Activated T-cell treated with anti-CD3 and anti-CD28 coated beads, Interleukin-2, amount 50 U/mL, for 1 hour (primary cell): ENCODE measurements at places on chromosomes 3 and 15.
A peak's percentile ranks its signal among the peaks of the same experiment; 100 is the strongest.

- no peak for DNase-seq
Observed at GRCh38 chr15:100275641-100276040, 66.1 kb downstream of the ADAMTS17 start.

- DNase-seq: no peak
Observed at GRCh38 chr3:143307613-143308183, 188.1 kb downstream of the CHST2 start.

GRCh38 chr15:85045615-85046014 is 64.0 kb downstream of the PDE8A start:
- DNase-seq: no peak

DNA sequence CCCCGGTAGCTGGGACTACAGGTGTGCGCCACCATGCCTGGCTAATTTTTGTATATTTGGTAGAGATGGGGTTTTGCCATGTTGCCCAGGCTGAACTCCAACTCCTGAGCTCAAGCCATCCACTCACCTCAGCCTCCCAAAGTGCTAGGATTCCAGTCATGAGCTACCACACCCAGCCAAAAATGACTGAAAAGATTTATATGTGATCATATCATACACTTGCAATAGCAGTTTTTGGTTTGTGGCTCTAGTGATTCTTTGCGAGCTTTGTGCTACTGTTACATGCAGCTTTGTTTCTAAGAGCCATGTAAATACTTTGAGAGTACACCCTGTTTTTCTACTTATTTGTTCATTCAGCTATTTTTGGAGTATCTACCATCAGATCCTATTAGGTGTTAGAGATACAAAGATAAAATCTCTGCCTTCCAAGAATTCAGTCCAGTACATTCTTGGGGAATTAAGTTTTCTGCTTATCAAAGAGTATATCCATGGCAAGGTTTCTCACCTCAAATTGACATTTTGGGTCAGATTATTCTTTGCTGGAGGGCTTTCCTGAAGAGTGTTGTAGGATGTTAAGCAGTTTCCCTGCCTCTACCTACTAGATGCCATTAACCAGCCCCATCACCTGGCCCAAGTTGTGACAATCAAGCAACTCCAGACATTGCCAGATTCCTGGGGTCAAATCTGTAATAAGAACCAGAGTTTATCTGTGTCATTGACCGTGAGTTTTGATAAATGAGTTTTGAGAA is 15.0 kb downstream of the SNAP23 start:
- no peak for DNase-seq

DNA sequence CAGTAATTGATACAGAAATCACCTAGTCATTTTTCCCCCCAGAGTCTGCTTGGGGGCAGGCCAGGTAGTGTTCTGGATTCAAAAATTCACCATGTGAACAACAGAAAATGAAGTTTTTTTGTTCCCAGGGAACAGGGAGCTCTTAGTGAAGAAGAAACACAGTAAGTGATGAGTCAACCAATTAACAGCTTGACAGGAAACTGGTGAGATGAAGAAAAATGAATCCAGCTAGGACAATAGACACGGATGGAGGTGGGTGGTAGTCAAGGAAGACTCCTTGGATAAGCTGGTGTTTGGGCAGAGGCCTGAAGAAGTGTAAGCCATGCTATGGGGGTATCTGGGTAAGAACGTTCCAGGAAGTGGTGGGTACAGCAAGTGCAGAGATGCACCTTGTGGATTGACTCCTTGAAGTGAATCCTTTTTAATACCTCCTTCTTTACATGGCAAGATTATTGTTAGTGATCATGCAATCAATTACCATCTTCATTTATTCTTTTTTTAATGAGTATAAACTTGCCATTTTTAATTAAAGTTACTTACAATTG is 339.9 kb upstream of the RGMA start:
- no peak for DNase-seq

- no peak for DNase-seq
Observed at GRCh38 chr15:80931191-80931590, 58.4 kb downstream of the MESD start.

DNA sequence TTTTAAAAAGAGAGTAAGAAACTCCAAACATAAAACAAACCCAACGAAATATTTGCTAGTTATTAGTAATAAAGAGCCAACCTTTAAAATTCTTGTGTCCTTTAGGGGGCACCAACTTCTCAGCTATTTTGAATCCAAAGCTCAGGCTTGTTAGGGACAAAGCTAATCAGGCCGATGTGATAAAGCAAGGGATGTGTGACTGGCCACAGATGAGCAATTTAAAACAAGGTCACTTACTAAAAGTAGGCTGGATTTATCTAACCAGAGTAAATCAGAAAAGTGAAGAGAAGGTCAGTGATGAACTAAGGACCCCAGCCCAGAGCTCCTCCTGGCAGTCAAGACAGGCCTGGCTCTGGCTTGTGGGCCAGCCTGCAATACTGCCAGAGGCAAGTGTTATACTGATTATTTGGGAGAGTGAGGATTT is 108.5 kb downstream of the CYP19A1 start:
- DNase-seq: no peak

DNA sequence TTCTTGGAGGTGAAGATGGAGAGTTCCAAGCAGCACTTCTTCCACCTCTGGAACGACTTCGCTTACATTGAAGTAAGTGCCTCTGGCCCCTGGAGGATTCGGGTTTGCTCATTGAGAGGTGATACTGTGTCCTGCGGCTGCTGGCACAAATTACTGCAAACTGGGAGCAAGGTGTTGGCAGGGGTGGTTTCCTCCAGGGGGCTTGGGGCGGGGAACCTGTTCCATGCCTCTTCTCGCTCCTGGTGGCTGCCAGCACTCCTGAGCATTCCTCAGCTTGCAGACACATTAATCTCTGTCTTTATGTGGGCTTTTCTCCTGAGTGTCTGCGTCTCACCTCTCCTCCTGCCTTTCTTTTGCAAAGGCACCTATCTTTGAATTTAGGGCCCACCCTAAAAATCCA is 47.4 kb downstream of the MESD start:
- no peak for DNase-seq

DNA sequence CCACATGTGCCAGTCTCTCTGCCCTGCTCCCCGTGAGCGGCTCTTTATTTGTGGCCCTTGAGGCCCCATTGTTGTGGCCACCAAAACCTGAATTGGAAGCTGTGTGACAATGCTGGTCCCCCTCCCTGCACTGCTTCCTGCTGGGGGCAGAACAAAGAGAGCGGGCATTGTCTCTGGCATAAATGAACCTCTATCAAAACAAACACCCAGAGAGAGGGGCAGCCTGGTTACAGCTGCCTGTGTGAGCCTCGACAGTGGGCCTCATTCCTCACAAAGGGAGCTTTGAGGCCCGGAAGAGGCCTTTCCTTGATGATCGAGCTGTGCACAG is 152.9 kb downstream of the IGF1R start:
- no peak for DNase-seq

DNA sequence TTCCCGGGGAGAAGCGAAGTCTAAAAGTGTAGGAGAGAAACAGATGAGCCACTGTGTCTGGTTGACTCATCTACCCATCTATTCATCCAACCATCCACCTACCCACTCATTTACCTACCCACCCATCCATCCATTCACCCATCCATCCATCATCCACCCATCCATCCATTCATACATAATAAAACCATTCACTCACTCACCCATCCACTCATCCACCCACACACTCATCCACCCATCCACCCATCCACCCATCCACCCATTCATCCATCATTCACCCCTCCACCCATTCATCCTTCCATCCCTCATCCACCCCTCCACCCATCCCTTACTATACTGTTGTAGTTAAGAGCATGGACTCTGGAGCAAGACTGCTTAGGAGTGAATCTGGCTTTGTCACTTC is 136.4 kb upstream of the ATP2B2 start:
- DNase-seq: no peak

DNA sequence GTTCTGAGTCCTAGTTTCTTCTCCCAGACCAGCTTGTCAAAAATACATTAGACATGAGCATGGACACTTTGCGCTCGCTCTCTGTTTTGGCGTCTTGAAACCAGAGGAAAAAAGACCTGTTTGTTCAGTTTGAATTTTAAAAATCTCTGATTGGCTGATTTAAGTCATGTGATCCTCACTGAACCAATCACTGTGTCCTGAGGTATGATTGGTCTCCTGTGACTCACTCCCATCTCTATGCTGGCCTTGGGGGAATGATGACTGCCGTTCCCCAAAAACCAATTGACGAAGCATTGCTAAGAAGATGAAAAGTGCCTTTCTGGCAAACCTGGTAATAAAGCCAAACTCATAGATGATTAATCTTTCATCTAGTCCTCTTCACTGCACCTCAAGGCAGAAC is 256.5 kb downstream of the IL5RA start:
- DNase-seq: no peak

DNA sequence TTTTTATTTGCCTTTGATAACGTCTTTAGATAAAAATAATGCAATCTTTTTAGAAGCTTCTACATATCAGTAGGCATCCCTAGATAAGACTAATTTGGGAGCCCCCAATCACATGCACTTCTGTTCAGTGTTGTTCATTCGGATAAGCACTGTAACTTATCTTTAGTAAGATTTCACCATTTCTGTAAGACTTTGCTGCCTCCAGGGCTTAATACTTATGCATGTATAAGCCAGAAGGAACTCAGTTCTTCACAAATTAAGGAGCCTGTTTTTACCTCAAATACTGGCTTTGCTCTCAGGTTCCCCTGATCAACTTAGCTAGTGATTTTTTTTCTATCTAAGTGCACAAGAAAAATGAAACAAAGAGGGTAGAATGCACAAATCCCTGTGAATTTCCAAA is 20.3 kb downstream of the DOCK3 start:
- DNase-seq: no peak

DNA sequence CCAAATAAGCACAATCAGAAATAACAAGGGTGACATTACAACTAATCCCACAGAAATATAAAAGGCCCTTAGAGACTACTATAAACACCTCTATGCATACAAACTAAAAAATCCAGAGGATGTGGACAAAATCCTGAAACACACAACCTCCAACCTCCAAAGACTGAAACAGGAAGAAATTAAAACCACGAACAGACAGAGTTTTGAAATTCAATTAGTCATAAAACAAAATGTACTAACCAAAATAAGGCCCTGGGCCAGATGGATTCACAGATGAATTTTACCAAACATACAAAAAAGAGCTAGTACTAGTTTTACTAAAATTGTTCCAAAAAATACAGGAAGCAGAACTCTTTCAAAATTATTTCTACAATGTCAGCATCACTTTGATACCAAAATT is 1043.6 kb downstream of the DIPK2A start:
- no peak for DNase-seq

GRCh38 chr3:149042789-149043386 is 43.4 kb downstream of the HLTF start:
- no peak for DNase-seq

GRCh38 chr3:22609139-22609538 is 594.0 kb upstream of the UBE2E2 start:
- no peak for DNase-seq

- DNase-seq: no peak
Observed at GRCh38 chr3:108669208-108669607, 79.7 kb downstream of the DZIP3 start.

- no peak for DNase-seq
Observed at GRCh38 chr3:173221010-173221409, 80.0 kb upstream of the SPATA16 start.

DNA sequence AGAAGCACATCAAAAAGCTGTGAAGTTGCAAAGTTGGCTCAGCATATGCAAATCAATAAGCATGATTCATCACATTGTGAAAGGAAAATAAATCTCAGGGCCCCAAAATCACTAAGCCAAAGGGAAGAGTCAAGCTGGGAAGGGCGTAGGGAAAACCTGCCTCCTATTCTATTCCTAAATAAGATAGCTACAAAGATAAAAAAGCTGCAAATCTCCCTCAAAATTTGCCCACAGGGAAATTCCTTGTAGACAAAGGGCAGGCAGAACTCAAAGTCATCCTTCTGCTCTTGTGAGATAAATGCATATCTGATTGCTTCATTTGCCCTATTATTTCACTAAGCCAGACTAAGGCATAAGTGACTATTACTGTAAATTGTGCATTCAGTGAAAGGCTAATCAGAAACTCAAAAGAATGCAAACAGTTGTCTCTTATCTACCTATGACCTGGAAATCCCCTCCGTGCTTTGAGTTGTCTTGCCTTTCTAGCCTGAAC is 30.5 kb upstream of the CCNL1 start:
- DNase-seq: no peak

- DNase-seq: no peak
Observed at GRCh38 chr15:66901336-66902100, 163.9 kb upstream of the SMAD3 start.

DNA sequence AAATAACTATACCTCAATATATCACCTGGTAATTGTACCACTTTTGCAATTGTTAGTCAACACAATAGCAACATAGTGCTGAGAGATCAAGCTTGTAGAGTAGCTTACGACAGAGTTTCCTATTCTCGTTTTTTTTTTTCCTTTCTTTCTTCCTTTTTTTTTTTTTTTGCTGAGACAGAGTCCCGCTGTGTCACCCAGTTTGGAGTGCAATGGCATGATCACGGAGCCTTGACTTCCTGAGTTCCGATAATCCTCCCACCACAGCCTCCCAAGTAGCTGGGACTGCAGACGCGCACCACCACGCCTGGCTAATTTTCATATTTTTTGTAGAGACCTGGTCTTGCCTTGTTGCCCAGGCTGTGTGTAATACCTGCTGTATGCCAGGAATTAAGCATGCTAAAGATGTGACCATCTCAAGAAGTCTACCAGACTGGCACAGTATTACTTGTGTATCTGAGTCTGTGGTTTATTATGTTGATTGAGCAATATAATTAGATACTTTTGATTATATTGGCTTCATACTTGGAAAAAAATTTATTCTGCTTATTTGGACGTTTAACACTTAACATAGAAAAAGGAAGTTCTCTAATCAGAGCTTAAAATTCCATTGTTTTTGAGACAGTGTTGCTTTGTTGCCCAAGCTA is 3.0 kb downstream of the SELENOT start:
- no peak for DNase-seq

DNA sequence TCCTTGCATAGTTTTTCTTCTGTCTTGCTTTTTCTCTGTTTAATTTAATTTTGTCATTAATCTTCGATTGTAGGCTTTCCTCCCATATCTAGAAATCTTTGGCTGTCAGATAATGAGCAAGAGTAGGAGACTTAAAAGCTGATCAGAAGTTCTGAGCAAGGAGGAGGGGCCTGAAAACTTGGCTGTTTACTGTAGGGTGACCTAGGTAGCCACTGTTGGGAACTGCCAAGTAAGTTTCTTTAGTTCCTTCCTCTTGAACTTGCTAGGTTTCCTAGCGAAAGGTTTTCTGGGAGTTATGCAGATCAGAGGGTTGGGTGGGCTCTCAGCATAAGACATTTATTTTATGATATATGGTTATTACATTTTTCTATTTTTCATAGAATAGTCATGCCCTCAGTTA is 14.5 kb downstream of the ALPK3 start:
- no peak for DNase-seq

DNA sequence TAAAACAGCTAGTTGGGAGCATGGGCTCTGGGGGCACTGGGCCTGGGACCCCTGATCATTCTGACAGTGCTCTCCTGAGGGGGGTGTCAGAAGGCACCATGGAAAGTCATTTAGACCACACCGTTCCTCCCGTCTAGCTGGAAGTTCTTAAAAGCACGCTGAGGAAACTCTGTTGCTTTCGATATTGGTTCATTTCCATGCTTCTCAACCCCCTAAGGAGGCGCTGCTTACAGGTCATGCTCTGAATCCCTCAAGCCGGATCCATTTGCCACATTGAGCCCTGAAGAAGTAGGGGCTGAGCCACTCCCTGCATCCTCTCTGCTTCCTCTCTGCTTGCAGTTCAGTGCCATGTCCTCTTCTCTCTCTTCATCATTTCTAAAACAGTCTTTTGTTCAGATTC is 187.2 kb downstream of the CACNA2D3 start:
- DNase-seq: no peak

GRCh38 chr3:39101022-39101689 is 6.3 kb downstream of the GORASP1 start:
- peak; percentile 50 for DNase-seq

GRCh38 chr3:169931747-169932520 is 20.6 kb downstream of the SAMD7 start:
- no peak for DNase-seq
